Naive thymus-derived CD8-positive, alpha-beta T cell (primary cell): ENCODE measurements at places on chromosomes 1 and 21.

GRCh38 chr1:107286125-107286524 is 145.3 kb downstream of the NTNG1 start:
- DNase-seq: no peak

DNA sequence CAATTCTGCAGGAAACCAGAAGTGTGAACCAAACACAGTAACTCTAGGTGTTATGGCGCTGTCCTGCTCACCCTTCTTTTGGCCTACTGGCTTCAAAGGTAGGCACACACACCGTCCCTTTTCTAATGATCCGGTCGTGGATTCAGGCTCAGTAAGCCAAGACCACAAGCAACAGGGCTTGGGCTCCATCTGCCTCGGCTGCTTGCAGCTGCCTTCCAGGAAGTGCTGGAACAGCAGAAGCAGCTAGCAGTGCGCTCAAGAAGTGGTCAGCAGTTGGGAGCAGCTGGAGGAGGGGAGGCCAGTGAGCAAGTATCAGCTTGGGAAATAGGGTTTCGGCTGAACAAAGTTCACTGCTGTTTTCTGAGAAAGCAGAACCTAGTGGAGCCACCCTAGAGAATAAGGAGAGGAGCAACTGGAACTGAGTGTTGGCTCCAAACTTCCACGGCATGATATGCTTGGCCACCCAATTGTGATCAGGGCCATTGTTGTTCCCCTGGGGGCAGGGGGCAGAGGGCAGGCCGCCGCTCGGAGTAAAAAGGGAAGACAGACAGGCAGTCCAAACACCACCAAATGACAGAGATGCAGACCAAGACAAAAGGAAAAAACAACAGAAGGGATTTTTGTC is 173.4 kb downstream of the TOMM20 start:
- no peak for DNase-seq

DNA sequence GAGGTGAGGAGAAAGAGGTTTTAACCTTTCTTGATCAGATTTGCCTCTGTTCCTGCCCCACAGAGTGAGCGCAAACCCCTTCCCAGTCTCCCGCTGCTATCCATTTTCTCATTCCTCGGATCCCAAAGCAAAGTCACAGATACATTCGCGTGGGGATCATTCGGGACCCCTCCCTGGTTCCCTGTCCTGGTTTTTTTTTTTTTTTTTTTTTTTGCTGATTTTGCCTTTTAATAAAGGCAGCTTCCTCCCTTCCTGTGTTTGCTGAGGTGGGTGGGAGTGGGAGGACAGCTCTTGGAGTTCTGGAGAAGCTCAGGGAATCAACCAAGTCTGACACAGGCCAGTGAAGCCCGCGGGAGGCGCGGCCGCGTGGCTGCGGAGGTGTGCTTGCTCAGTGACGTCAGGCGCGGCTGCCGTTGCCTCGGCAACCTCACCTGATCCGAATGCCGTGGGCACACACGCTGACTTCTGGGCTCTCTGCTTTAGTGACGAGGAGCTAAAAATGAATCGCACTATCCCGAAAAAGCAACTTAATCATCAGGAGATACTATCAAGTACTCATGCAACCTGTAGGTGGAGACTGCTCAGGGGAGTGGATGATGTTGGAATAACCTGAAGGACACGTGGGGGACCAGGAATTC is 106.4 kb downstream of the TBX19 start:
- peak; percentile 85 for DNase-seq

- DNase-seq: no peak
These were observed 84.7 kb downstream of the OBSCN start for GRCh38 chr1:228292609-228292911.

DNA sequence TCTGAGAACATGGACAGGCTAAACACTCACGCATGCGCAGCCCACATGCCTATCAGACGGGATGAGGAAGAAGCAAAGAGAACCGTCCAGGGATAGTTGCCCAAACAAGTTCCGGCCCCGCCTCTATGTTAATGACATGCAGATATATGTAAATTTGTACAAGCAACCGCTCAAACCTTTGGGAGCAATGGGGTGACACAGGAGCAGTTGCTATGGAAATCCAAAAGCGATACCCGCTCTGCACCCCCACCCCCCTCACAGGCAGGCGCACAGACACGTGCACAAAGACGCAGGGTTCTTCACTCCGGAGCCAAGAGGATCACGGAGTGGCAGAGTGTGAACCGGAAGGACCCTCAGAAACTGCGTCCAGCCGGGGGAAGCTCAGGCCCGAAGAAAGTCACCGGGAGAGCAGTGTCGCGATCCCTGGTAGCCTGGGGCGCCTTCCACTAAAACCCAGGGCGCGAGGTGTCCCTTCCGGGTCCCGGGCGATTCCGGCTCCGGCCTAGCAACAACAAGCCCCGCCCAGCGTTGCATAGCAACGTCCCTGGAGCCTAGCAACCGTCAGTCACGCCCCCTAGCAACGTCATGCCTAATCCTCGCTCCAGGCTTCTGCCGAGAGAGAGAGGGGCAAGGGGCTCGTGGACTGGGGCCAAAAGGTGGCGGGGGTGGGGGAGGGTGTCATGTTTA is 24.1 kb upstream of the ADGRB2 start:
- peak; percentile 81 for DNase-seq

DNA sequence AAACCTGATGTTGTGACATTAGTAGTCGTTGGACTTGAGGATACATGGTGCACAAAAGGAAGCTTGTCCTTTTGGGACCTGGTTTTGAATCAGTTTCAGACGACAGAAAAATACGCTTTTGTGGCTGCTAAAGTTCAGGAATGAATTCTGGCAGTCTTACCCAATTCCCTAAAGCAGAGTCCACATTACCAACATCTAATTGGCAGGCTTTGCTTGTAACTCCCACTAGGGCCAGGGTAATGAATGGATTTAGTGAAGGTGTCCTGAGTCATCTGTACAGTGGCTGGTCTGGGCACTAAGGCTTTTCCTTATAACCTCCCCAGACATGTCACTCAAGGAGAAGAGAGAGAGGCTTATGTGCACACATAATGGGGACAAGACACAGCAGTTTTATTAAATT is 66.2 kb upstream of the RNPC3 start:
- DNase-seq: no peak
